ENCODE measurements at places on chromosomes 7 and 10. TPM values are rescaled to one million over a fixed set of nuclear protein-coding genes. Genes with fewer than 3 reads are reported as not detected.

CRHR2 gene
- total RNA-seq = not detected

SLC29A3 gene
- total RNA-seq = 7.6 TPM

SYT15B gene
- total RNA-seq = 17.9 TPM

DNA sequence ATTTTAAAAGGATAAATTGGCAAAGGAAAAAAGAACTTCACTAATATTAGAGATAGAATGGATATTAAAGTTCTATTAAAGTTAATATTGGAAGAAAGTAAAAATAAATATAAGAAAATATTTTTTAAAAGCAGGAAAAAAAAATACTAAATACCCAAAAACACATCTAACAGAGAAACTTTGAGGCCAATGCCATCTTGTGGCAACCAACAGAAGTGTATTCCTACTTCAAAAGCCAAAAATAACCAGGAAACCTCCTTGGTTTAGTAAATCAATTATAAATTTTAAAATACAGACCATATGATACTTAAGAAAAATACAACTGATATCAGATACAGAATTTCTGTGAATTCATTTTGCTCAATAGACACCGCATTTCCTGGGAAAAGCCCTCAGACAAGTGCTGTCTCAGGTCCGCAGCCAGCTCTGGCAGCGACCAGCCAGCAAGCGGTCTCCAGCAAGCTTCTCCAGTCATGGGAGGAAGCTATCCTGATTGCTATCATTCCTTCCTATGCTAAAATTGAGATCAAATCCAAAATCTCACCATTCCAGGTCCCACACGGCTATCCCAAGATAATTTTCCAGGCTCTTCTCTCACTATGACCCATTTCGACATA lies 65.3 kb downstream of the LMBR1 start:
- DNase-seq = no peak
- H3K4me3 ChIP-seq = no peak overlapping the region
- H3K27ac ChIP-seq = no peak overlapping the region
- H3K36me3 ChIP-seq = peaks cover 23% of the 10 kb centered on the region
- no peaks in the 10 kb centered on the region for H3K4me1 ChIP-seq

- H3K4me3 ChIP-seq = no peak overlapping the region
- DNase-seq = no peak
- H3K27me3 ChIP-seq = no peaks in the 10 kb centered on the region
- no peak overlapping the region for H3K27ac ChIP-seq
Observed at GRCh38 chr10:35353395-35353794, 17.1 kb downstream of the CCNY start.

MEIG1 gene
- total RNA-seq = not detected

RET gene
- total RNA-seq = 7.9 TPM

RBM20 gene
- total RNA-seq = 5.2 TPM

DNA sequence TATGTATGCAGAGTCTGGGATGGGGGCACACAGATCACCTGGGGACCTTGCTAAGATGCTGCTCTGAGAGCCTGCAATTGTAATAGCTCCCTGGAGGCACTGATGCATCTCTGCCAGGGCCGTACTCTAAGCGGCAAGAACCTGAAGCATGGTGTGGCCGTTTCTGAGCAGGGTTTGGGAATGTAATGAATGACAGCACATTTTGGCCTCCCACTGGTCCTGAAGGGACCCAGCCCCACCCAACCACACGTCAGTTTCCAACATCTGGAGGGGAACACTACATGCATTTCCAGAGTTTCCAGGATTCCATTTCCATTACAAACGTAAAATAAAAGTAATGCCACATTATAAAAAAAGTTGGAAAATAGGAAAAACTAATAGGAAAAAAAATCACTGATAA lies 14.0 kb downstream of the ZCCHC24 start:
- H3K36me3 ChIP-seq = no peaks in the 10 kb centered on the region
- H3K4me1 ChIP-seq = peaks cover 49% of the 10 kb centered on the region
- H3K27ac ChIP-seq = peak overlapping the region; percentile 96

- H3K4me1 ChIP-seq = no peaks in the 10 kb centered on the region
- no peak for DNase-seq
- H3K36me3 ChIP-seq = peaks cover 7% of the 10 kb centered on the region
- no peak overlapping the region for H3K27ac ChIP-seq
- H3K27me3 ChIP-seq = no peaks in the 10 kb centered on the region
Observed at GRCh38 chr7:158650821-158651225, 53.8 kb downstream of the NCAPG2 start.

CDNF gene
- total RNA-seq = 7.4 TPM

DNA sequence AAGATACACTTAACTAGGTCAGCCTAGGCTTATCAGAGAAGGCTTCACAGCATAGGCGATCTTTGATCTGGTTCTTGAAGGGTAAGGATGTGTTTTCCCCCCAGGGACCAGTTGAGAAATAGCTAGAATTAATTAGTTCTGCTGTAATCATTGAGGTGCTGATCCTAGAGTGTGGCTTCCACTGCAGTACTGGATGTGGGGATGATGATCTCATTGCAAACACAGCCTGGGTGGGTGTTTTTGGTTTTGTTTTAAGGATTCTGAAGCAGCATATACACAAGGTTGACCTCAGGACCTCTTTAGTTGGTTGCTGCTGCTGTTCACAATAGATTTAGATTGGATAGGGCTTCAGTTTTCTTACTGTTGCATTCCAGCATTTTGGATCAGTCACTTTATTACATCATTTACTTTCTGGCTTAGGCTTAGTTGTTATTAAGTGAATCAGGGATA lies 159.7 kb downstream of the AUTS2 start:
- H3K27ac ChIP-seq = no peak overlapping the region
- no peaks in the 10 kb centered on the region for H3K36me3 ChIP-seq
- H3K27me3 ChIP-seq = no peaks in the 10 kb centered on the region
- no peak for DNase-seq

DNA sequence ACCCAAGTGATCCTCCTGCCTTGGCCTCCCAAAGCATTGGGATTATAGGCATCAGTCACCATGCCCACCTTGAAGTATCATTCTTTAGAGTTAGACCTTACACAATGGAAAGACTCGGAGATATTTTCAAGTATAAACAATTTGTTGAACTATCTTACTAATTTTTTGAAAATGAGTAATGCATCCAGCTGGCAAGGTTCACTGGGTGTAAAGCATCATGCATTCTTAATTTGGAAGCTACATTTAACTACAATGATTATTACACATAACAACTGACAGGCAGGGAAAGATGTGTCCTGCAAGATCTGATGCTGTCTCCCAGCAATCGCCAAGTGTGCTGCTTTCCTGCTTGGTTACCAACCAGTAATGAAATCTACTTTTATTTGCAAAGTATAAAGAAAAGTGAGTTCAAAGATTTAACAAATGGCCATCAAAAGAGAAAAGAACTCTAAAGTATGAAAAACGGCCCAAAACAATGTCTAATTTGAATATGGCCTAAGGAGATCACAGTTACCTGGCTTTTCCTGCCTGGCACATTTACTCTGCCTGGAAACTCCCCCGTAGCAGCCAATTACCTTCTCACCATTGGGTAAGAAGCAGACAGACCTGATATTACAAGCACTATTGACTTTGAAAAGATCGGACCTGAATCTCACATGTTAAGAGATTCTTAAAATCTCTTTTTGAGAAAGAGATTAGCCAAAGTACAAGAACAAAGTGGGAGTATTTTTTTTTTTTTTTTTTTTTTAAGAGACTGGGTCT lies 59.3 kb upstream of the NMT2 start:
- H3K4me1 ChIP-seq = no peaks in the 10 kb centered on the region
- no peak overlapping the region for H3K27ac ChIP-seq
- H3K4me3 ChIP-seq = no peak overlapping the region

DNA sequence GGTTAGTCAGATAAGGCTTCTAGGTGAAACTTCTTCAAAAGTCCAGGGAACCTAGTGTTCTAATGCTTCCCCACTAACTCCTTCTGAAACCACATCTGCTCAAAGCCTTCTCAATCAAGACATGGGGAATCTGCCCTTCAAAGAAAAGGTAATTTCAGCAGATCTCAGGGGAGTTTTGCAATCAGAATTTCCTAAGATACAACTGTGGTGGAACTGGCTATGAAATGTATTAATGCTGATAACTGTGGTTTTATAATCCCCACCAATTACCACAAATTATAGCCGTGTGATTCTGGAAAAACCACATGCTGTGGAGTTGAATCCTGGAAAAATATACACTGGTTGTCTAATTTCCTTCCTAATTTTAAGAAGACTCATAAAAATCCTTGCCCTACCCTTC lies 233.8 kb downstream of the SORCS1 start:
- DNase-seq = no peak
- no peak overlapping the region for H3K27ac ChIP-seq
- H3K4me1 ChIP-seq = no peaks in the 10 kb centered on the region
- H3K4me3 ChIP-seq = no peak overlapping the region
- no peaks in the 10 kb centered on the region for H3K27me3 ChIP-seq

GRCh38 chr7:55481155-55481554 lies 91.1 kb downstream of the VOPP1 start:
- H3K4me1 ChIP-seq = no peaks in the 10 kb centered on the region
- DNase-seq = peak; percentile 85
- H3K27ac ChIP-seq = no peak overlapping the region
- no peak overlapping the region for H3K4me3 ChIP-seq
- H3K36me3 ChIP-seq = no peaks in the 10 kb centered on the region

- no peaks in the 10 kb centered on the region for H3K27me3 ChIP-seq
- H3K36me3 ChIP-seq = no peaks in the 10 kb centered on the region
- no peak overlapping the region for H3K27ac ChIP-seq
- H3K4me3 ChIP-seq = no peak overlapping the region
- no peak for DNase-seq
- no peaks in the 10 kb centered on the region for H3K4me1 ChIP-seq
Observed at GRCh38 chr7:132545756-132546155, 30.5 kb downstream of the PLXNA4 start.

HOXA2 gene
- 2.0 TPM for total RNA-seq

CTAGE8 gene
- 0.98 TPM for total RNA-seq

CFAP69 gene
- 2.7 TPM for total RNA-seq

FAM25A gene
- 40.0 TPM for total RNA-seq

GRCh38 chr7:44066494-44067063 lies 1.2 kb upstream of the PGAM2 start:
- H3K4me1 ChIP-seq = peaks cover 28% of the 10 kb centered on the region
- H3K27me3 ChIP-seq = no peaks in the 10 kb centered on the region
- no peak overlapping the region for H3K4me3 ChIP-seq
- no peak for DNase-seq

MAGI2 gene
- 6.9 TPM for total RNA-seq

- no peaks in the 10 kb centered on the region for H3K4me1 ChIP-seq
- H3K27me3 ChIP-seq = no peaks in the 10 kb centered on the region
- no peak overlapping the region for H3K4me3 ChIP-seq
- DNase-seq = peak; percentile 67
- H3K36me3 ChIP-seq = no peaks in the 10 kb centered on the region
Observed at GRCh38 chr7:156015237-156016020, 203.2 kb upstream of the SHH start.

- H3K27ac ChIP-seq = no peak overlapping the region
- no peak overlapping the region for H3K4me3 ChIP-seq
- no peaks in the 10 kb centered on the region for H3K36me3 ChIP-seq
- no peak for DNase-seq
- no peaks in the 10 kb centered on the region for H3K27me3 ChIP-seq
Observed at GRCh38 chr10:92284112-92284704, 6.7 kb downstream of the CPEB3 start.

DNA sequence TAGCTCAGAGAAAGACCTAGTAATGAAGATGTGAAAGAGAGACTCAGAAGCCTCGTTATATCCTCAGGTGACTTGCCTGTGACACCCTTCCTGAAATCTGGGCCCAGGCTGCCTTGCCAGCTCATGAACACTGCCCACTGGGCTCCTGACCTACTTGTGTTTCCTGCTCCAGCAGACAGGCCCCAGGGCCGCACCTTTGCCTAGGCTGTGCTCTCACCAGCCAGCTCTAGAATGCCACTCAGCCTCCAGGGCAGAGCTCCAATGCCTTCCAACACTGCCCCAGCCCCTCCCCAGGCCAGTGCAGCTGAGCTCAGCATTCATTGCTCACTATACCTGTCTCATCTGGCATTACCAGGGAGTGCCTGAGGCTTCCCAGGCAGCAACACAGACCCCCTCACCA lies 94.3 kb downstream of the DLG5 start:
- no peak for DNase-seq
- no peaks in the 10 kb centered on the region for H3K4me1 ChIP-seq

DNA sequence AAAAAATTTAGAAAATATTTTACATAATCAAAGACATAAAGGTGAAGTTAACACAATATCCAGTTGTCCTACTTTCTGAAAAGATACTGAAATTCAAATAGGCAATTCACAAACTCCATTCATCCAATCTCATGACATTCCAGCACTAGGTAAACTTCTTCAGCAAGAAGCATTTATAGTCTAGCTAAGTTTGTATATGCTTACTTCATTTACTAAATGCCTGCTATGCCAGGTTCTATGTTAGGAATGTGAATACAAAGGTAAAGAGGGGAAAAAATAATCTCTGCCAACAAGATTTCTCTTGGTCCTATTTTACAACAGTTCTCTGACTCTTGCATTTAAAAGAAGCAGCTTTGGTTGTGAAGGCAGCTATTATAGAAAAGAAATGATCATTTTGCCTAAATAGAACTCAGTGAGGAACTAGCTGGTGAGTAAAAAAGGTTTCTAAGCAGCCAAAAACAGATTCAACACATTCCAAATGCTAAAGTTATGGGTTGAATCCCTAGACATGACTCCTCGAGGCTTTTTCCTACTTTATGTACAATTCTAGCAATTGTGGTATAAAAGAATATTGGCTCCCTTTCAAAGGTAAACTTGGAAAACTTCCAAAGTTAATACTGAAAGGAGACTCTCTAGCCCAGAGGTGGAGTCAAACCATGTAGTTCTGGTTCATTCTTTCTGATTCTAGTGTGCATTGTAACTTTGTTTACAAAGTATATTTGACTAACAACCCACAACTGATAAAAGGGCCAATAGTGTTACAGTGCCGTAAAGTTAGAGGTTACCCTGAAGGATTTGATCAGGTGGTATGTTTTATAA lies 30.9 kb upstream of the KLHL7 start:
- no peaks in the 10 kb centered on the region for H3K27me3 ChIP-seq
- no peak overlapping the region for H3K27ac ChIP-seq
- no peaks in the 10 kb centered on the region for H3K4me1 ChIP-seq

- peak overlapping the region; percentile 91 for H3K27ac ChIP-seq
- no peaks in the 10 kb centered on the region for H3K27me3 ChIP-seq
- H3K4me1 ChIP-seq = peaks cover 43% of the 10 kb centered on the region
- peak overlapping the region; percentile 82 for H3K4me3 ChIP-seq
- H3K36me3 ChIP-seq = peaks cover 25% of the 10 kb centered on the region
Observed at GRCh38 chr7:875476-876076, 778 bp upstream of the GET4 start.
